Upper lobe of left lung (tissue), 6 donors: ENCODE measurements at places on chromosomes 5 and 9. TPM values are rescaled to one million over a fixed set of nuclear protein-coding genes. Genes with fewer than 3 reads are reported as not detected.
A peak's percentile ranks its signal among the peaks of the same experiment; 100 is the strongest.

GRCh38 chr9:127447416-127448111 is 3.6 kb downstream of the RPL12 start:
- no peak for DNase-seq
- peaks cover 16% of the 10 kb centered on the region for H3K36me3 ChIP-seq
- peaks cover 31% of the 10 kb centered on the region for H3K4me1 ChIP-seq
- H3K27ac ChIP-seq: no peak overlapping the region
- H3K4me3 ChIP-seq: no peak overlapping the region

DNA sequence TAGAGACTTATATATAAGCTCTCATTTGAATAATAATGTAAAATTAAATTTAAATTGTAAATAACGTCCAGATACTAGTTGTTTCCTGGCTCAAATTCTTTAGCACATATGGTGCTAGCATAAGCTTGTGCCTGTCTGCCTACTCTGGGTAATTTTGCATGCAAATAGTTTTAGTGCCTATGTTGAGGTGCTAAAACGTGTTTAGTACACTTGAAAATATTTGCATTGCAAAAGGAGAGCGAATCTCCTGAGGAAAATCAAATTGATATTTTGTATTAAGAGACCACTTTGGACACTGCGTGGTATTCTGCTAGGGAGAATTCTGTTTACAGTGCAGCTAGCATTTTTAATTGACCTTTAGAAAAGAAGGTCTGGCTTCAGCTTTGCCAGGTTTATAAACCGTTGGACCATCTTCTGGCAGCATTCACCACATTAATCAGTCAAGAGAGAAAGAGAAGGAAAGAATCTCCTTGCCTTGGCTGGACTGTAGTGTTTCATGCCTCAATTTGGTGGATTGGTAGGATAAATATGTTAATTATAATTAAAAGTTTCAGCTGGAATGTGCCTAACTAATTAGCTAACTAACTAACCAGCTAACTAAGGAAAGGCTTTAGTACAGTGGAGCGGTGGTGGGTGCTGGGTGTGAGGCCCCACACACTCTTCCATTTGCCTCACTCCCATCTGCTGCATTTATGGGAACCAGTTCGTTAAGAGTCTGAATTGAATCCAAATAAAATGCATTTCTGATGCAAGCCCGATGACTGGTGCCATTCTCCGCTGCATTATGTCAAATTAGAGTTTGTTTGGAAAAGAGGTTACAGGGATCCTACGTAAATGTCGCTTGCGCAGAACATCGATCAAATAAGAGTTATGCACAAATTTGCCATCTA is 150.1 kb upstream of the MPDZ start:
- H3K27ac ChIP-seq: no peak overlapping the region
- no peak overlapping the region for H3K4me3 ChIP-seq
- H3K36me3 ChIP-seq: no peaks in the 10 kb centered on the region
- no peaks in the 10 kb centered on the region for H3K27me3 ChIP-seq
- peaks cover 3% of the 10 kb centered on the region for H3K4me1 ChIP-seq

- no peak for DNase-seq
- no peaks in the 10 kb centered on the region for H3K27me3 ChIP-seq
- H3K27ac ChIP-seq: peak overlapping the region; percentile 98
These were observed 2.2 kb downstream of the GPX3 start for GRCh38 chr5:151022511-151023018.

GRCh38 chr9:33464045-33464636 is 9.6 kb downstream of the NOL6 start:
- no peak for DNase-seq
- no peaks in the 10 kb centered on the region for H3K4me1 ChIP-seq
- H3K4me3 ChIP-seq: no peak overlapping the region

- H3K27ac ChIP-seq: no peak overlapping the region
- no peak overlapping the region for H3K4me3 ChIP-seq
- no peaks in the 10 kb centered on the region for H3K27me3 ChIP-seq
- no peaks in the 10 kb centered on the region for H3K36me3 ChIP-seq
- no peaks in the 10 kb centered on the region for H3K4me1 ChIP-seq
These were observed 50.1 kb downstream of the DRD1 start for GRCh38 chr5:175393897-175394296.

DNA sequence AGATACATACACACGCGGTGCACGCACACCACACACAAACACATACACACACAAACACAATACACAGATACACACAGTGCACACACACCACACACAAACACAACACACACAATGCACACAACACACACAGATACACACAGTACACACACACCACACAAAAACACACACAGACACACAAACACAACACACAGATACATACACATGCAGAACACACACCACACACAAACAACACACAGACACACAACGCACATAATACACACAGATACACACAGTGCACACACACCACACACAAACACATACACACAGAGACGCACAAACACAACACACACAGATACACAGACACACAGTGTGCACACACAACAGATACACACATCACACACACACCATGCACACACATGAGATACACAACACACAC is 5.9 kb upstream of the CCDC187 start:
- H3K4me3 ChIP-seq: no peak overlapping the region
- no peak for DNase-seq
- H3K4me1 ChIP-seq: no peaks in the 10 kb centered on the region
- H3K27ac ChIP-seq: no peak overlapping the region
- H3K27me3 ChIP-seq: no peaks in the 10 kb centered on the region

GRCh38 chr9:132066511-132066910 is 13.2 kb downstream of the MED27 start:
- H3K4me1 ChIP-seq: no peaks in the 10 kb centered on the region
- H3K27ac ChIP-seq: no peak overlapping the region
- peaks cover 18% of the 10 kb centered on the region for H3K36me3 ChIP-seq
- H3K27me3 ChIP-seq: no peaks in the 10 kb centered on the region
- H3K4me3 ChIP-seq: no peak overlapping the region
- no peak for DNase-seq

GRCh38 chr9:27212191-27212590 is 84.8 kb downstream of the EQTN start:
- H3K4me3 ChIP-seq: no peak overlapping the region
- no peaks in the 10 kb centered on the region for H3K27me3 ChIP-seq

DNA sequence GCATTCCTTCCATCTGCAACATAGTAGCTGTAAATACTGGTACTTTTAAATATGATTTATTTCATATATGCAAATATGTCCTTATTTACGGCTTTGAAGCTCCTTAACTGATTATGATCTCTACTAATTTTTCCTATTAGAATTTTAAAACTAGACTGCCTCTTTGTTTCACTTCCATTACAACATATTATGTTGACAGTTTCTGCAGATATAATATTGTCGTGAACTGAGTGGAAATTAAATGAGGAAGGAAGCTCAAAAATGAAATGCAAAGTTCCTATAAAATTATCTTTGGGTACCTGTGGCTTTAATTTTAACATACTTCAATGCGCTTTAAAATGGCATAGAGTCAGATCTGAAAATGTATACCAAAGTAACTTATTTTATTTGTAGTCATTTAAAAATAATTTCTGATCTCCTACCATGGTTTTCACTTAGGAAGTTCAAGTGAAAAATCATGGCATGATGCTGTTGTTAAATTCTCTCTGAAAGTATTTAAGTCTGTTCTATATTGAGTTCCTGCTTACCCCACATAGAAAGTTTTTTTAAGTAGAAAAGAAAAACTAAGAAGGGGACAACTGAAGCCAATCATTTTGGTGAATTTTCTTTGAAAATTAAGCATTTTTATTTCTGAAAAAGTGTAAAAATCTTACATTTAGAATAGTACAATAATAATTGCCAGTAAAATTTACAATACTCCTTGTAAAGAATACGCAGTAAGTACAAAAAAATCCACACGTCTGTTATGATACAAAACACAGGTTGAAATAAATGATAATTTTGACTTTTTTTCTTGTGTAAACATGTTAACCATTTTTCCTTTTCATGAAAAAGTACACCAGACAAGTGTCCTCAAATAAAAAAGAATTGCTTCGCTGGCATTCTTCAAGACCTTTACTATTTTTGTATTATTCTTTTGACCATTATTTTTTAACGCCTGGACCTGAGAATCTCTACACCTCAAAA is 2.6 kb downstream of the FOXD1 start:
- no peak overlapping the region for H3K27ac ChIP-seq
- H3K4me3 ChIP-seq: no peak overlapping the region
- peaks cover 88% of the 10 kb centered on the region for H3K27me3 ChIP-seq
- H3K36me3 ChIP-seq: no peaks in the 10 kb centered on the region
- no peak for DNase-seq
- peaks cover 32% of the 10 kb centered on the region for H3K4me1 ChIP-seq

GRCh38 chr5:124631874-124632550 is 114.4 kb downstream of the ZNF608 start:
- H3K4me3 ChIP-seq: no peak overlapping the region
- no peak overlapping the region for H3K27ac ChIP-seq
- no peak for DNase-seq
- H3K4me1 ChIP-seq: peaks cover 7% of the 10 kb centered on the region

DNA sequence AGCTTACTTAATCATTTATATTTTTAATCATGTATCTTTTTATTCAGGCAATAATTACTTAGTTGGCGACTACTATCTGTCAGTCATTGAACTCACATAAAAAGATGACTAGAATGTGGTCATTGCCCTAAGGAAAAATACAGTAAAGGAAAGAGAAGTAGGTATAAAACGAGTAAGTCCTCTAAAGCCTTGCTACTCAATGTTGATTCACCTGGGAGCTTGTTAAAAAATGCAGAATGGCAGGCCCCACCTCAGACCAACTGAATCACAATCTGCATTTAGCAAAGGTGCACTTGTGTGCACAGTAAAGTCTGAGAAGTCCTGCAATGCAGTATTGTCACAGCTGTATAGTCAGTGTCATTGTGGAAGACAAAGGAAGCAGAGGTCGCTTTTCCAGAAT is 592.4 kb downstream of the CSNK1G3 start:
- DNase-seq: no peak
- no peak overlapping the region for H3K27ac ChIP-seq
- H3K4me1 ChIP-seq: no peaks in the 10 kb centered on the region
- H3K27me3 ChIP-seq: no peaks in the 10 kb centered on the region

DNA sequence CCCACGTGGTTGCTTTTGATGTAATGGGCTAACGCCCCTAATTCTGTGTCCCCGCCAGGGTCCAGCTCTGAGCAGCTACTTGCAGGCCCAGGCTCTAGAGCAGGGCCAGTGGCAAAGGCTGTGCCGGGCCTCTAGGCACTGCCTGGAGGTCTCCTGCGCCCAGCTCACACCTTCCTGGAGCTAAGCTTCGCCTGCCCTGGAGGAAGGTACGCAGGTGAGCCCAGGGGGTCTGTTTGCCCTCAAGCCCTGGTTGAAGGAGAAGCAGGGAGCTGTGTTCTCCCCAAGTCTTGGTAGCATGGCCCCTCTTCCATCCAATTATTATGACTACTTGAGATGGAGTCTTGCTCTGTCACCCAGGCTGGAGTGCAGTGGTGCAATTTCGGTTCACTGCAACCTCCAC is 5.2 kb upstream of the LMX1B start:
- H3K27me3 ChIP-seq: peaks cover 41% of the 10 kb centered on the region
- no peak overlapping the region for H3K27ac ChIP-seq
- H3K4me3 ChIP-seq: no peak overlapping the region
- peaks cover 34% of the 10 kb centered on the region for H3K4me1 ChIP-seq

- H3K36me3 ChIP-seq: no peaks in the 10 kb centered on the region
- H3K4me3 ChIP-seq: no peak overlapping the region
- H3K27ac ChIP-seq: no peak overlapping the region
- no peaks in the 10 kb centered on the region for H3K27me3 ChIP-seq
These were observed 53.1 kb downstream of the C7 start for GRCh38 chr5:40962207-40962955.

GRCh38 chr5:180776376-180776775 is 26.2 kb downstream of the MGAT1 start:
- no peak overlapping the region for H3K4me3 ChIP-seq
- H3K4me1 ChIP-seq: no peaks in the 10 kb centered on the region
- H3K36me3 ChIP-seq: no peaks in the 10 kb centered on the region
- no peaks in the 10 kb centered on the region for H3K27me3 ChIP-seq
- H3K27ac ChIP-seq: no peak overlapping the region

DNA sequence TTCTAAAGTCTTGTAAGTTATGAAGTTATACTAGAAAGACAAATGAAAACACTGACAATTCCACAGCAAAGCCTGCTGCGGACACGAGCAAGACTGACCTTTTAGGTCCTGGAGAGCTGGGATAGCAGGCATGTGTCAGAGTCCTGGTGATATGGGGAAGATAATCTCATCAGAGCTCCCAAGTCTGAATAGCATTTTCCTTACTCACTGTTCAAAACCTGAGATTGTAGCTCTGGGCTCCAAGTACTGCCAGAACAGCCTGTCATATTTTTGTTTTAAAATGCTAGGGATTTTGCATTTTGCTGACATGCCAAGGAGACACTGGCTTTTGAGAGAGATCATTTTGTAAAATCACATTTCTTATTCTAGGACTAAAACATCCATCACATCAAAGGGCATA is 90.1 kb downstream of the DRD1 start:
- H3K27me3 ChIP-seq: no peaks in the 10 kb centered on the region
- H3K4me1 ChIP-seq: no peaks in the 10 kb centered on the region
- H3K27ac ChIP-seq: no peak overlapping the region
- H3K4me3 ChIP-seq: no peak overlapping the region
- DNase-seq: no peak

DNA sequence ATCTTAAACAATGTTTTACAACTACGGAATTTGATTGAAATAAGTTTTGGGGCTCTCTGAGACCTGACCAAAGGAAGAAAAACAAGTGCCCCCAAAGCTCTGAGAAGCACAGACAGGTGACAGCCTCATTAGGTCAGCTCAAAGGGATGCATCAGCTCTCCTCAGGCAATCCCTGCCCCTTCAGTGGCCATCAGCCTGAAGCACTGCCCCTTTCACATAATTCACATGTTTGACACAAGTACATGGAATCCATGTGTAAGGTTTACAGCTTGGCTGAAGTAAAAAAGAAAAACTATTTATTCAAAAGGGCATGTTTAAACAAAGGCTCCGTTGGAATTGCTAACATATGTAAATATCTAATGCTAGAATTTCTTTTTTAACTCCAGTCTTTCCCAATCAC is 56.3 kb downstream of the TSSK1B start:
- no peaks in the 10 kb centered on the region for H3K27me3 ChIP-seq
- peaks cover 6% of the 10 kb centered on the region for H3K4me1 ChIP-seq
- no peak overlapping the region for H3K27ac ChIP-seq

- H3K27me3 ChIP-seq: no peaks in the 10 kb centered on the region
- H3K36me3 ChIP-seq: no peaks in the 10 kb centered on the region
- DNase-seq: no peak
- H3K4me3 ChIP-seq: no peak overlapping the region
These were observed 39.7 kb downstream of the EGFLAM start for GRCh38 chr5:38297830-38298608.

The OR1L4 gene
- total RNA-seq: not detected

The DMRT3 gene
- 0.49 TPM for total RNA-seq

The ZBTB34 gene
- total RNA-seq: 13.4 TPM

The BHMT2 gene
- total RNA-seq: 3.9 TPM

The IL3 gene
- not detected for total RNA-seq

The CFAP157 gene
- 57.9 TPM for total RNA-seq

The PDZD2 gene
- total RNA-seq: 55.5 TPM

The PPP6C gene
- total RNA-seq: 9.4 TPM

The MYOT gene
- not detected for total RNA-seq

The GFI1B gene
- 3.1 TPM for total RNA-seq

The GARIN3 gene
- not detected for total RNA-seq

The TMEM252 gene
- total RNA-seq: not detected
